ENCODE measurements at places on chromosomes 5 and 9. TPM values are rescaled to one million over a fixed set of nuclear protein-coding genes. Genes with fewer than 3 reads are reported as not detected.
A peak's percentile ranks its signal among the peaks of the same experiment; 100 is the strongest.

DNA sequence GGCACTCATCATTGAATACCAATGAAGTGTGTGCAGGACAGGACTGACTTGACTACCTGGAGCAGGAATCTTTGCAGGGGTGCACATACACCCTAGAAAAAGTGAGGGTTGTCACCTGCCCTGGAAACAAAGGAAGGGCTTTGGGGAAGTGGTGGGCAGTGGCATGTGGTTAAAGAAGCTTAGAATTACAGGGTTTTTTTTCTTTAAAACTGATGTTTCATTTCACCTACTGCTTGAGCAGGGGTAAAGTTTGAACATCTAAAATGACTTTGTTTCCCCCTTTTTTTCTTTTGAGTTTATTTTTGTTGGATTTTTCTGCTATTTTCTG is 2.0 kb upstream of the KDM3B start:
- DNase-seq = no peak

DNA sequence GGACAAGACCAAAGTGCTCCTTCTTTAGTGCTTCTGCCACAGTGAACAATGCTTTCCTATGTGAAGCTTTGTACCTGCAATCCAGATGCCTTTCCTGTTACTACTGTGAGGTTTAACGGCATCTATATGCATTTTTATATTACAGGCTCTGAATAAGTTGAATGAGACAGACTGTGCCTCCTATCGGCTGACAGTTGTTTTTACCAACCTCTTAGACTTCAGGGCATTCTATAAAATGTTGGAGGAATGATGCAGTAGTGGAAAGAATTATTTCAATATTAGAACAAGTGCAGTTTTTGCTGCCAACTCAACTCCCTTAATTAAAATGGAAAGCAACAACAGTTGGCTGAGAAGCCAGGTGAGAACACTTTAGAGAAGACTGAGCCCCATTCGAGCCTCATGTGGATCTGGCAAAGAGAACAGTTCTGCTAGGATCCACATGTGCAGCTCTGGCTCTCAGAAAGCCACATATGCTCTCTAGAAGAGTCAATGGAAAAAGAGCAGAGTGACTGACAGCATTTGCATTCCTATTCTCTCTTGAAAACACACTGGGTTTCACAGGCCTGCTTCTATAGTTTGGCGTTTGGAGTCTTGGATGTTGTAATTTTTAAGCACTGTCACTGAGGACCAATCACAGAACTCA is 147.5 kb downstream of the LURAP1L start:
- DNase-seq = no peak

Gene TEX48
- not detected for total RNA-seq

Gene TCF7
- total RNA-seq = 480 TPM

DNA sequence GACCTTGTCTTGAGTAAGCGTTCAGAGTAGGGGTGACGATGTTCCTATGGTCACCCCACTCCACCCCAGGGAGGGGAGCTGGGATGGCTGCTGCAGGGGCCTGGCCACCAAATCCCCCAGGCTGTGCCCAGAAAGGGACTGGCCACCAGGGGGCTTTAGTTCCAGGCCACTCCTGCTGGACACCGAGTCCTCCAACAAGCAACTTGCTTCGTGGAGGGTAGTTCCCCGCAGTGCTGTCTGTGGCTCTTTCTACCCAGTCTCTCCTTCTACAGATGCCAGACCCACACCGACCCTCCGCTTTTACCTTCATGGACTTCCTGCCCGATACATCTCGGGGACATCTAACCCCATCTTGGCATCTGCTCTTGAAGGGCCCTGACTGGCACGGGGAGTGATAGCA is 35.7 kb upstream of the GABRP start:
- no peak for DNase-seq

GRCh38 chr9:93065135-93065720 is 6.7 kb downstream of the SUSD3 start:
- no peak for DNase-seq

- no peak for DNase-seq
Observed at GRCh38 chr5:151406322-151406947, 41.0 kb upstream of the SLC36A1 start.

DNA sequence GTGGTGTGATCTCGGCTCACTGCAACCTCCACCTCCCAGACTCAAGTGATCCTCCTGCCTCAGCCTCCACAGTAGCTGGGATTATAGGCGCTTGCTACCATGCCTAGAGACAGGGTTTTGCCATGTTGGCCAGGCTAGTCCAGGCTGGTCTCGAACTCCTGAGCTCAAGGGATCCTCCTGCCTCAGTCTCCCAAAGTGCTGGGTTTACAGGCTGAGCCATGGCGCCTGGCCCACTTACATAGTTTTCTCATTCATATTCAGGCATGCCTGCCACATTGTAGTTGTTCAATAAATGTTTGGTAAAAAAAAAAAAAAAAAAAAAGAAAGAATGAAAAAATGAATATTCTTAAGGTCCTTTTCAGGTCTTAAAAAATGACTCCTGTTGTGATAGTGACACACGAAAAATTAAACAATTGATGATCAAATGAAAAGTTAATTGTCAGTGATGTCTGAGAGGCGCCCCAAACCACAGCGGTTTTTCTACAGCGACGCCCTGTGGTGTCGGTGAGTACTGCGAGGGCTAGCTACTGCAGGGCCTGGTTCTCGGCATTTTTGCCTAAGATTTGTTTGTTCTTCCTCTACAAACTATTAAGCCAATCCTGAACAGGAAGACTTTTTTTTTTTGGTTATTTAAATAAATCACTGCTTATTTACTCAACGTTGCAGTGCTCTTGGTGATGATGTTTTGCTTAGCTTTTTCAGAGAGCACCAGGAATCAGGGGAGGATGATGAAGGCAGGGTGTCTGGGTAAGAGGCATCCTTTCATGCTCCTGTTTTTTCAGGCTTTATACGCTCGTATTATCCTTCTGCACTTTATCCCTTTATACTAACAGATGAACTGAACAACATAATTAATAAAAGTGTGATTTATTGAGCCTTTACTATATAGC is 67.0 kb upstream of the DPYSL3 start:
- DNase-seq = no peak

Gene MOB3B
- total RNA-seq = 0.30 TPM

GRCh38 chr9:37036776-37037502 is 2.9 kb upstream of the PAX5 start:
- DNase-seq = peak; percentile 20

Gene ENTR1
- 43.2 TPM for total RNA-seq

DNA sequence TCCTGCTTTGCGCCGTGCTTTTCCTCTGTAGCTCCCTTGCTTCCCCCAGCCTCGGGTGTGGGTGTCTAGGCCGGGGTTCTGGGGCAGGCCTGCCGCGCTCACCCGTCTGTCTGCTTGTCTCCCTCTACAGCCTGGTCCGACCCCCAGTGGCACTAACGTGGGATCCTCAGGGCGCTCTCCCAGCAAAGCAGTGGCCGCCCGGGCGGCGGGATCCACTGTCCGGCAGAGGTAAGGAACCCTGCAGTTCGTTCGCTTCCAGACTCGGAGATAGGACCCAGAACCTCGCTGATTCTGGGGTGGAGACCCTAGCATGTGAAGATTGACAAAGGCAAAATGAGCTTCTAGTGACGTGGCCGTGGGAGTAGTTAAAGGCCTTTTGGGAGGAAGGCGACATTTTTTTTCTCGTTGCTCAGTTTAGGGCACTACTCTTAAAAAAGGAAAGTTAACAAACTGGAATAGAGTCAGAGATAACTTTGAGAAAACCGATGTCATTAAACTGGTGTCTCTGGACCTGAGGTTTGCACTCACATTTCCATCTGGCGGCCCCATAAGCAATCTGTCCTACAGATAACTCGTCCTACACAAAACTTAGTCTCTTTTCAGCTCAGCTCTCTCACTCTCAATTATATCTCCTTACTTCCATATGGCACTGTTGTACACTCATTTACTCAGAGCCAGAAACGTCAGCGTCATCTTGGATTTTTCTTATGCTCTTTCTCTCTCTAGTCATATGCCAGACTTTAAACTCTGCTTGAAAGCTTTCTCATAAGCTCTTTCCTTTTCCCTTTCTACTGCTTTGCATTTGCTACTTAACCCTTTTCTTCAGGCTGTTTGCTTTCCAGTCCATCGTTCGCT is 561 bp downstream of the SEC61B start:
- no peak for DNase-seq

GRCh38 chr5:94793113-94793815 is 174.8 kb downstream of the SLF1 start:
- no peak for DNase-seq

GRCh38 chr9:114016629-114017423 is 61.3 kb downstream of the AMBP start:
- no peak for DNase-seq

Gene TMEM252
- total RNA-seq = not detected

DNA sequence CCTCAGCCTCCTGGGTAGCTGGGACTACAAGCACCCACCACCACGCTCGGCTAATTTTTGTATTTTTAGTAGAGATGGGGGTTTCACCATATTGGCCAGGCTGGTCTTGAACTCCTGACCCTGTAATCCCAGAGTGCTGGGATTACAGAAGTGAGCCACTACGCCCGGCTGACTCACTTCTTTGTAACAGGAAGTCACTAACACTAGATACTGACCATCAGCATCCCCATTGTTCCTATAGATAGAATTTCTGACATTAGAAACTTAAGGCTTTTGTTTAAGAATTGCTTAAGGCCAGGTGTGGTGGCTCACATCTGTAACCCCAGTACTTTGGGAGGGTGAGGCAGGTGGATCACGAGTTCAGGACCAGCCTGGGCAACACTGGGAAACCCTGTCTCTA is 42.2 kb downstream of the LEAP2 start:
- no peak for DNase-seq

GRCh38 chr5:116494784-116495450 is 79.7 kb downstream of the SEMA6A start:
- no peak for DNase-seq

DNA sequence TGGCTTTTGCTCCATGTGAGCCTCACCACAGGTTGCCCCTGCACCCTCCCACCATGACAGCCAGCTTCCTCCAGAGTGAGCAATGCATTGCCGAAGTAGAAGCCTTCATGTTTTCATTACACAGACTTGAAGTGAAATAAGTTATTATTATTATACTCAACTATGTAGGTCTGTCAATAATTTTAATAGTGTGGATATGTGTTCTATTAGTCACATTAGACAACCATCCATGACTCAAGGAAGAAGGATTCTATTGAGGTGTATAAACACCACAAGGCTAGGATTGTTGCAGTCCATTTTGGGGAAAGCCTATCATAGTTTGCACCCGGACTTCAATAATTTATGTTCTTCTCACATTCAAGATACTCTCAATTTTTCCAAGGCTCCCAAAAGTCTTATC is 369.5 kb downstream of the TAF11L14 start:
- DNase-seq = no peak

- no peak for DNase-seq
Observed at GRCh38 chr9:90007516-90008440, 403.0 kb downstream of the GADD45G start.

Gene MPDZ
- not detected for total RNA-seq

Gene BTNL3
- total RNA-seq = not detected

DNA sequence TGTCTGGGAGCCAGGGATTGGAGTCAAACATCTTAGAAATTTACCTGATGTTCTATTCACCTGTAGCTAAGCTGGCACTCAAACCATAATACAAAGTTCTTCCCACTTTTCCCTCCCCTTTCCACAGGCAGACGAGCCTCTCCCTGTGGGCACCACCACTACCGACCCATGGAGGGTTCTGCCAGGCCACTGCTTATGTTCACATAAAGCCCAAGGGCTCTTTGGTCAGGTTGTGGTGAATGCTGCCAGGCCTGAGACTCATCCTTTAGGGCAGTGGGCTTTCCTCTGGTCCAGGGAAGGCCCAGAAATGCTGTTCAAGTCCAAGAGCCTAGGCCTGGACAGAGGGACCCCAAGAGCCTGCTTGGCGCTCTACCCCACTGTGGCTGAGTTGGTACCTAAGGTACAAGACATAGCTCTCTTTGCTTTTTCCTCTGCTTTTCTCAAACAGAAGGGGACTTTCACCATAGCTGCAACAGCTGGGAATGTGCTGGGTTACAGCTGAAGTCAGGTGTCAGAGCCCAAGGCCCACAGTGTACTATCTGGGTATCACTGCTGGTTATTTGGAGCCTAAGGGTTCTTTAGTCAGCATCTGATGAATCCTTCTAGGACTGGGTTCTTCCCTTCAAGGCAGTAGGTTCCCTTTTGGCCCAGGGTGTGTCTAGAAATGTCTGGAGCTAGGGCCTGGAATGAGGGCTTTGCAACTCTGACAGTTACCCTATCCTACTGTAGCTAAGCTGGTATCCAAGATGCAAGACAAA is 620.1 kb downstream of the TLE1 start:
- no peak for DNase-seq

DNA sequence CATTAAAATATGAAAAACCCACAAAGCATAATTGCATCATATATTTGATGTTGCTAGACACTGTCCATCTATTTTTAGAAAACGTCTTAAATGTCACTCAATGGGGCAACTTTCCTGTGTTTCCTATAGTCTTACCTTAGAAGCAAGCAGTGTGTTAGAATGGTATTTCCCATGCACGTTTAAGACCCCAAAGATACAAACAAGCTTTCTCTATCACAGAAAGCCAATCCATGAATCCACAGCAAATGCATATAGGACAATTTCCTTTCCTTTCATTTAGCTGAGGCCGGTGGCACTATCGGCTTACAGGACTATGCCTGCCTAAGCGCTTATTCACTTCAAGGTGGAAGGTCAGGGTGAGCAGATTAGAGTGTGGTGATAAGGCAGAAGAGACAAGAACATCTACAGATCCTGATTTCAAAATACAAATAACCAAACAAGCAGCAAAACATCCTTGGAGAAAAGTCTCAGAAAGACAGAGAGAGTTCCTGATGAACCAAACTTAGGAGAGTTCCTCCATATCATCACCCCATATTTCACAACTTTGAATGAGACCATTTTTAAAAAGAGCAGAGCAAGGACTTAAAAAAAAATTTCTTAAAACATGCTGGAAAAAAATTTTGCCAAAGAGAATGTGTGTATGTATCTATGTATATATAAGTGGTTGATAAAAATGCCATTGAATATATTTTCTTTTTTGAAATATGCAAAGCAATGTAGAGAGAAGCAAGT is 57.2 kb downstream of the MEF2C start:
- DNase-seq = no peak

- DNase-seq = no peak
Observed at GRCh38 chr9:112711050-112711689, 6.7 kb downstream of the INIP start.

DNA sequence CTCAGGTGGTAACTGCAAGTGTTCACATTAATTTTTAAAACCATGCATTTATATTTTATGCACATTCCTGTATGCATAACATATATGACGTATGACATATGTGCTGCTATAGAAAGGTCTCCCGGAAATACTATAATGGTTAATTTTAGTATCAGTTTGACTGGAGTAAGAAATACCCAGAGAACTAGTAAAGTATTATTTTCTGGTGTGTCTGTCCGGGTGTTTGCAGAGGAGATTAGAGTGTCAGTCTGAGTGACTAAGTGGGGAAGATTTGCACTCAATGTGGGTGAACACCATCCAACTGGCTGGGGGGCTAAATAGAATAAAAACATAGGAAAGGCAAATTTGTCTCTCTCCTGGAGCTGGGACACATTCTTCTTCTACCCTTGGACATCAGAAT is 26.9 kb downstream of the UIMC1 start:
- no peak for DNase-seq

Gene NPDC1
- total RNA-seq = 15.3 TPM

Measured in CD4-positive, alpha-beta T cell (primary cell).